ENCODE measurements at places on chromosomes 12 and 14. TPM values are rescaled to one million over a fixed set of nuclear protein-coding genes. Genes with fewer than 3 reads are reported as not detected.

AVPR1A gene
- 2.2 TPM for total RNA-seq

C12orf57 gene
- 181 TPM for total RNA-seq

GRCh38 chr14:76965232-76965631 is 63.3 kb downstream of the IRF2BPL start:
- DNase-seq = no peak
- no peaks in the 10 kb centered on the region for H3K36me3 ChIP-seq
- no peak overlapping the region for H3K4me3 ChIP-seq
- no peak overlapping the region for H3K27ac ChIP-seq
- no peaks in the 10 kb centered on the region for H3K27me3 ChIP-seq

NUP37 gene
- total RNA-seq = 19.1 TPM

DNA sequence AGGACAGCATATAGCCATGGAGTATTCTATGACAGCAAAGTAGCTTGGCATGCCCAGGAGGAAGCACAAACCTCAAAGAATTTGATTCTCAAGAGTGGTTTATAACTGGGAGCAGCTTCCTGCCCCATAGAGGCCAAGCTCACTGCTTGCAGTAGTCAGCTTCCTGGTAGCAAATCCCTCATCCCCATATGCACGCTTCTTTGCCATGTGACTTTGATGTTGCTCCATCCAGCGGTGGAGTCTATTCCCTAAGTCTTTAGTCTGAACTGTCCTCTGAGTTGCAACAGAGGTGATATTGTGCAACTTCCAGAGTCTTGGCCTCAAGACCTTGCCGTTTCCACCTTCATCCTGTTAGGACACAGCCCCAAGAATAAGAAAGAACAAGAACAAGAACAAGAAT is 996.8 kb upstream of the TMEM132C start:
- no peaks in the 10 kb centered on the region for H3K27me3 ChIP-seq
- no peaks in the 10 kb centered on the region for H3K4me1 ChIP-seq
- no peak overlapping the region for H3K4me3 ChIP-seq
- no peak for DNase-seq

GRCh38 chr14:72213424-72213823 is 281.2 kb downstream of the RGS6 start:
- no peaks in the 10 kb centered on the region for H3K36me3 ChIP-seq
- no peaks in the 10 kb centered on the region for H3K4me1 ChIP-seq
- no peak for DNase-seq
- H3K27me3 ChIP-seq = no peaks in the 10 kb centered on the region
- H3K27ac ChIP-seq = no peak overlapping the region
- H3K4me3 ChIP-seq = no peak overlapping the region

DNA sequence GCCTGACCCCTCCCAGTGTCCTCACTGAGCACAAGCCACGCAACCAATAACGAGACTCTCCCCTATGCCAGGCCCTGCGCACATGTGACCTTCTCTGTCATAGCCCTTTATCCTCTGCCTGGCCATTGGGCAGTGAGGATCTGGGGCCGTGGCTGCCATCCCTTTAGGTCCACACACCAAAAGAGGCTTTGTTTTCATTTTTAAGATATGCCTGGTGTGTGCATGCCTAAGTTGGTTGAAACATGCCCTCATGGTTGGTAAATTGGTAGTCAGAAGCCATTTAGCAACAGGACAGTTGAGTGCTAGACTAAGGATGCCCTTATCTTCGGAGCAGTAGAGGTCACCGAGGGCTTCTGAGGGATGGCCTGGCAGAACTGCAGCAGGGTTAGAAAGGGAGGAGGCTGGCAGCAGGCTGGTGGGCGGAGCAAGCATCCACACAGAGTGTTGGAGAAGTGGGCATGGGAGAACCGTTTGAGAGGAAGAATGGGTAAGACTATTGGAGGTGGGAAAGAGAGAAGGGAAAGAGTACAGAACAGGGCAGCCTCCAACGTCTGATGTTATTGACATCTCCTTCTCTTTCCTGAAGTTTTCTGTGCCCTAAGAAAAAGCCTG is 75.1 kb downstream of the SLC24A4 start:
- no peak for DNase-seq
- H3K4me1 ChIP-seq = peaks cover 7% of the 10 kb centered on the region
- H3K4me3 ChIP-seq = no peak overlapping the region
- H3K27ac ChIP-seq = no peak overlapping the region
- H3K27me3 ChIP-seq = no peaks in the 10 kb centered on the region

MYO1A gene
- 2.9 TPM for total RNA-seq

DNA sequence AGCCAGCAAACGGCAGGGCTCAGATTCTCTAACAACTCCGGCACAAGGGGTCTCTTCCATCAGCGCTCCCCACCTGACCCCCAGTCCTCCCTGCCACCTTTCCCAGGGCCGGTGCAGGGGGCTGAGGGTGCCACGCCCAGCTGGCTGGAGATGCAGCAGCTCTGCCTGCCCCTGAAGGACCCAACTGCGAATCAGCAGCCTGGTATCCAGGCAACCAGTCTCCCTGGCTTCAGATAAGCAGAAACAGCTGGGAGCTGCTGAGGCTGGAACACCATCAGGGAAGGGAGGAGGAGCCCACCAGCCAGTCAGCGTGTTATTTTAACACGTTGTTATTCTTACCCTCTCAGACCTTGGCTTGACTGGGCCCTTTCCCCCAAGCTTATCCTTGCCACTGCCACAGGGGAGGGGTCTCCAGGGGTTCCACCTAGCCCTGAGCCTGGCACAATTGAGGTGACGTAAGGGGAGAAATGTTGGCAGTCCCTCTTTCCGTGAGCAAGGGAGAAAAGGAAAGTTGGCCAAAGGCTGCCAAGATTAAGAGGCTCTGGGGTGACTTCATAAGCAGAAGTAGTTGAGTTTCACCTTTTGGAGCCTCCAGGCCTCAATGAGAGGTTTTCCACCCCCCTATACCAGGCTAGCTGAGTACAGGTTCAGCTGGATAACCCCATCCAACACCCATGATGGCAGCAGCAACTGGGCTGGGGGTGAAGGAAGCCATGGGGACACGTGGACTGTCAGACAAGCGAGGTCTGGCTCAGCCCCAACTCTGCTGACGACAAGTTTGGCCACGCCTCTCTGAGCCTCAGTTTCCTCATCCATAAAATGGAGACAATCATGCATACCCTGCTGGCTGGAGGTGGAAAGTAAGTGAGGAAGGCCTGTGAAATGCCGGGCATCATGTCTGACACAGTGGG is 91.1 kb downstream of the IRF2BPL start:
- no peak for DNase-seq
- no peaks in the 10 kb centered on the region for H3K36me3 ChIP-seq
- peaks cover 3% of the 10 kb centered on the region for H3K4me1 ChIP-seq
- H3K4me3 ChIP-seq = no peak overlapping the region

DNA sequence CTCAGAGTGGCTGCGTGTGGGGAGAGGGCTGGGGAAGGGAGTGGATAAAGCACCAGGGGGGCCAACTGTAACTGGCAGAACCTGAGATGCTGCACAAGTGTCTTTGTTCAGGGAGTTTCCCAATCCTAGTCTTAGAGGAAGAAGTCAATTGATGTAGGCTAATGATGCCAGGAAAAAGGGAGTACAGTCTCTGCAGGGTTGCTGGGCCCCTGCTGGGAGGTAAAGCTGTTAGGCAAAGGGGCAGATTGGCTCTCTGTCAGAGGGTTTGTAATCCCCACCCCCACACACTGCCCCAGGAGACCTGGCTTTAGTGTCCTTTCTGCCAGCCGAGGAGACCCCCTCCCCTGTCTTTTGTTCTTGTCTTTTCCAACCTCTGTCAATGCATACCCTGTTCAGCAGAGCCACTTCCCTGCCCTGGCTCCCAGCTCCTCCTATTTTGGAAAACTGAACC is 178.4 kb downstream of the KCNA5 start:
- no peaks in the 10 kb centered on the region for H3K36me3 ChIP-seq
- H3K27ac ChIP-seq = no peak overlapping the region
- DNase-seq = no peak
- no peaks in the 10 kb centered on the region for H3K27me3 ChIP-seq
- H3K4me1 ChIP-seq = no peaks in the 10 kb centered on the region

DNA sequence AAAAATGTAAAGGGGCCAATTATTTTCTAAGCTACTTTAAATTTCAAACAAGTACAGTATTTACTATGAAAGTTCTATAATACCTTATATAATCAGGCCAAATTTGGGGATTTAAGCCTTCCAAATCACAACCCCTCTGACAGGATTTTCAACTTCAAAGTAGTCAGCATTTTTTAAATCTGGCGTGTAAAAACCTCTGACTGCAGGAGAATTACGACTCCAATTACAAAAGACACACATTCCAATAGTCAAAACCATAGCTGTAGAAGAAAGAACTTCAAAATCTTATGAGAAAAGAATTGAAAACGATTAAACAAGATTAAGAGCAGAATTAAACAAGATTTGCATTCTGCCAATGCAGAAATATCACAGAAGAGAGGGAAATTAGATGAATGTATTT is 12.7 kb downstream of the OSBPL8 start:
- no peak overlapping the region for H3K27ac ChIP-seq
- no peak overlapping the region for H3K4me3 ChIP-seq
- no peak for DNase-seq
- peaks cover 21% of the 10 kb centered on the region for H3K4me1 ChIP-seq

- H3K4me3 ChIP-seq = no peak overlapping the region
- H3K4me1 ChIP-seq = no peaks in the 10 kb centered on the region
- peaks cover 14% of the 10 kb centered on the region for H3K36me3 ChIP-seq
- no peaks in the 10 kb centered on the region for H3K27me3 ChIP-seq
These were observed 102.5 kb upstream of the GPHB5 start for GRCh38 chr14:63421226-63421625.

PRH2 gene
- total RNA-seq = not detected

GRCh38 chr14:67977434-67978034 is 158.0 kb downstream of the RAD51B start:
- no peak for DNase-seq
- H3K36me3 ChIP-seq = no peaks in the 10 kb centered on the region
- H3K27ac ChIP-seq = no peak overlapping the region
- H3K4me1 ChIP-seq = peaks cover 10% of the 10 kb centered on the region
- no peak overlapping the region for H3K4me3 ChIP-seq
- H3K27me3 ChIP-seq = no peaks in the 10 kb centered on the region

GPX2 gene
- not detected for total RNA-seq

DNA sequence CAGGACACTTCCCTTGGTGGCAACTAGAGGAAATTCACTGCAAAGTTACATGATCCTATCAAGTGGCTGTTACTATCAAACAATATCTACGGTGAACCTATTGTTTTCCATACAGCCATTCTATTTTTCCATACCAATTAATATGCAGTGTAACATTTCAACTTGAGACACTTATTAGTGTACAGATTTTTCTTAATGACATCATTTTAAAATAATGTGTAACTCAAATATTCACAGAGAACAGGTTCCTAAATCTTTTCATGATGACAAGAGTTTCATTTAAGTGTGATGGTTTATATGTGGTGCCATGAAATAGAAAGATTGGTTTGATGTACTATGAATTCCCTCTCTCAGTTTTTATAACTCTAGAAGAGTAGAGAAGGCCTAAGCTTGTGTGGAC is 291.2 kb upstream of the SOX5 start:
- no peaks in the 10 kb centered on the region for H3K36me3 ChIP-seq
- no peaks in the 10 kb centered on the region for H3K4me1 ChIP-seq
- no peak overlapping the region for H3K4me3 ChIP-seq

DNA sequence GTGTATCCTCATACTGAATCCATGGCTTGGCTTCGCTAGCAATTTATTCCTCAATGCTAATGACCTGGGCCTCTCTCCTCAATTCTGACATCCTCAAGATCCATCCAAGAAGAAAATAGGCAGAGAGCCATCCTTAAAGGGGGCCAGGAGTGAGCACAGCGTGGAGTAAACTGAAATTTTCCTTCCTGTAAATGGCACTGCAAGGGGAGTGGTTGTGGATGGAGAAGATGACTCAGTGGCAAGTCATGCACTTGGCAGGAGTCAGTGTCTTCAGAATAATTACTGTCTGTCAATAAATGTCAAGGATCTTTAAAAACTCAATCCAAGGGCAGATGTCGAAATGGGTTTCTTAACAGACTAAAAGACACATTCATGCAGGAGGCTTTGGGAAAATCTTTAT is 88.0 kb upstream of the TMEM132C start:
- H3K4me1 ChIP-seq = no peaks in the 10 kb centered on the region
- DNase-seq = no peak
- H3K27me3 ChIP-seq = no peaks in the 10 kb centered on the region
- no peak overlapping the region for H3K4me3 ChIP-seq
- no peaks in the 10 kb centered on the region for H3K36me3 ChIP-seq
- H3K27ac ChIP-seq = no peak overlapping the region

PRR4 gene
- 1.7 TPM for total RNA-seq
